ENCODE measurements at places on chromosomes 6 and 20.
A peak's percentile ranks its signal among the peaks of the same experiment; 100 is the strongest.

DNA sequence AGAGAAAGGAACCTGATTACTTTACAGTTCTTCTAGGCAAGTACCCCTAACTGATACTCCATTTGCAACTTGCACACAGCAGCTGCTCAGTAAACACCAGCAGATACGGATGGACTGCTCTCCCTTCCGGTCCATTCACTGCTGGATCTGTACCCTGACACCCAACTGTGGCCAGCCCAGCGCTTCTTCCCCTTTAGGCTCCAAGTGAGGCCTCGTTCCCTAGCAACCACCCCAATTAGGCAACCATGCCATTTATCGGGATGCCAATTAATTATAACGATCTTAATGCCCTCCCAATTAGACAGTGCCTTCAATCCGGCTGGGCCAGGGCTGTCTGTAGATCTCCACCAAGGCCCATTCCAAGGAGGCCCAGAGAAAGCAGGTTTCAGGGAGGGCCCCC is 3.2 kb downstream of the SULF2 start:
- DNase-seq = no peak

GRCh38 chr6:82038631-82039030 is 208.9 kb downstream of the IBTK start:
- no peak for DNase-seq

- no peak for DNase-seq
Measured at GRCh38 chr6:131764350-131764749, 43.5 kb upstream of the ENPP1 start.

GRCh38 chr6:15036690-15037245 is 209.1 kb upstream of the JARID2 start:
- no peak for DNase-seq

- DNase-seq = no peak
Measured at GRCh38 chr20:19750907-19751636, 7.0 kb upstream of the RIN2 start.

DNA sequence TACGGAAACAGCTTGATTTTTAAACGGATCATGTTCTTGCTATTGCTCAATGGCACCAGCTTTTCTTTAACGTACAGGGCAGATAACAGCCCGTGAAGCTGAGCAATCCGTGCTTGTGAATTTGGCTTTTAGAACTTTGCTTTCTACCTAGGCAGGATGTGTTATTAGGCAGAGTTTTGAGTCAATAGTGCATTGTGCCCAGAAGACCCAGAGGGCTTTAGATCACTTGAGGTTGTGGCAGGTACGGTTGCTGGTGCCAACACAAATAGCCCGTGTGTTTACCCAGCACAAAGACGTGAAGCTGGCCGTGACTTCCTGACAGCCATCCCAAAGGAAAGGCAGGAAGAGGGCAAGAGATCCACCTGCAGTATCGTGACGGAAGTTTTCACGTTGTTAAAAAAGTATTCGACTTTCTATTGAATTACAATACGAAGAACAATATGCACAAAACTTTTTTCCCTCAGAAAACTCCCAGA is 117.4 kb upstream of the FRMD1 start:
- DNase-seq = no peak

DNA sequence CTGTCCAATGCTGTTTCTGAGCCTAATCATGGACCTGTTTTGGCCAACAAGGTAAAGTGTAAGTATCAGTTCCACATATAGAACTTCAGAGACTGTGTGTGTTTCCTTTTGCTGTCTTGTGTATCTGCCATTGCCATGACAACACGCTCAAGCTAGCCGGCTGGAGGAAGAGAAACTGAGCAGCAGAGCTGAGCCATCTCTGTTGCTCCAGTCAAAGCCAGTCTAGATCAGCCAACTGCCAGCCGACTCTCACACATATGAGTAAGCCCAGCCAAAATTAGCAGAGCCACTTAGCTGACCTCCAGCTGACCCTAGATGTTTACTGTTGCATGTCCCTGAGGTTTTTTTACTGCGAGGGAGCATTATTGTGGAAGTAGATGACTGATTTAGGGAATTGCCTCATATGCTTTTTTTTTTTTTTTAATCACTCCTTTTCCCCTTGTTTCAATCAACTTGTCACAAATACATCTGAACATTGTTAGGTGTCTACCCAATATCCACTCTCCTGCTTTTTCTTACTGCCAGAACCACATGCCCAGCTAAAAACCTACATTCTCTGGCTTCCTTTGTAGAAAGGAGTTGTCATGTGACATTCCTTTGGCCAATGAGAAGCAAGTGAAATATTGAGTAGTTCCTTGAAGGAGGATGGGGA is 304.3 kb upstream of the SUPT3H start:
- DNase-seq = peak; percentile 99

GRCh38 chr6:33620158-33620855 is 815 bp upstream of the ITPR3 start:
- peak; percentile 56 for DNase-seq

- DNase-seq = no peak
Measured at GRCh38 chr6:113674075-113674474, 183.1 kb upstream of the MARCKS start.

DNA sequence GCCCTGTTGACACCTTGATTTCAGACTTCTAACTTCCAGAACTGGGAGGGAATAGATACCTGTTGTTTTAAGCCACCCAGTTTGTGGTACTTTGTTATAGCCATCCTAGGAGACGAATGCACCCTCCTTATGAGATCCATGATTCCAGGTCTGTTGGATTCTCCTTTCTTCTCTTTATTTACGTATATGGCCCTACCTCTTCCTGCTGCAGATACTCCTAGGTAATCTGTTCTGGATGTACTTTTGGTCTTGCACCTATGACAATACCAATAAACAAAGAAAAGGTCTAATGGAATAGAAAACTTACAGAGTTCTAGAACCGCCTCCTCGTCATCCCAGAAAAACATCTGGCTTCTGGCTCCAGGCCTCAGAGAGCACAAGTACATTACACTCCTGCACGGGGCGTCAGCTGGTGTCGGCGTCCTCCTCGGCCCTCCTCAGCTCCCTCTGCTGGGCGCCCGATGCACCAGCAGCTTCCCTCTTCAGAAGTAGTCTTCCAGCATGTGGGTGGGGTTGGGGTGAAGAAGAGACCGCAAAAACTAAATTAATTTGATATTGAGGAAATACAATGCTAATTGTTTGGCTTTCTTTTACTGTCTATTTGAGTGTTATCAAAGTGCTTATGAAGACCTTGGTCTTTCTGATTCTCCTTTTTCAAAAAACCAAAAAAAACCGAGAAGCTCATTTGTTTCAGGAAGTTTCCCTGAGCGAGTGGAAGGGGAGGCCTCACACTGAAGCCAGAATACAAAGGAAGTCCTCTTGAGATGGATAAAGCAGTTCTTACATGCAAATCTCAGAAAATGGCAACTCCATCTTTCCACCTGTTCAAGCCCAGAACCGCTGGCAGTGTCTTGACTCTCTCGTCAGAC is 9.7 kb upstream of the ATXN1 start:
- peak; percentile 80 for DNase-seq

- DNase-seq = no peak
Measured at GRCh38 chr6:106546261-106546690, 83.0 kb downstream of the RTN4IP1 start.

DNA sequence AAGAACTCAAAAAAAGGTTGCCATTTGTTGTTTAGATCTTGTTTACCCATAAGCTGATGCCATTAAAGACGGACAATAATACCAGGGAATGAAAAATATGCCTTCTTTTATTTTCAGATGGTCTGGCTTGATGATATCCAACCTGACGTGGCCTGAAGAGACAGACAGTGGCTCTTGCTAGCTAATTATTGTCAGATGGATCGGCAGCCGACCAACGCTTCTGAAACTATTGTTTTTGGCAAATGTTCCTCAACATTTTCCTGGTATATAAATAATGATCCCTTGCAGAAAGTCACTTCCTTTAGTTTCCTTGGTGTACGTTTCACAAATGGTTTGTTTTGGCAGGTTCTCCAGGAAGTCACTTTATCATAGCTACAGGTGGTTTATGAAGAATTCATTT is 290.9 kb upstream of the TSHZ2 start:
- no peak for DNase-seq

DNA sequence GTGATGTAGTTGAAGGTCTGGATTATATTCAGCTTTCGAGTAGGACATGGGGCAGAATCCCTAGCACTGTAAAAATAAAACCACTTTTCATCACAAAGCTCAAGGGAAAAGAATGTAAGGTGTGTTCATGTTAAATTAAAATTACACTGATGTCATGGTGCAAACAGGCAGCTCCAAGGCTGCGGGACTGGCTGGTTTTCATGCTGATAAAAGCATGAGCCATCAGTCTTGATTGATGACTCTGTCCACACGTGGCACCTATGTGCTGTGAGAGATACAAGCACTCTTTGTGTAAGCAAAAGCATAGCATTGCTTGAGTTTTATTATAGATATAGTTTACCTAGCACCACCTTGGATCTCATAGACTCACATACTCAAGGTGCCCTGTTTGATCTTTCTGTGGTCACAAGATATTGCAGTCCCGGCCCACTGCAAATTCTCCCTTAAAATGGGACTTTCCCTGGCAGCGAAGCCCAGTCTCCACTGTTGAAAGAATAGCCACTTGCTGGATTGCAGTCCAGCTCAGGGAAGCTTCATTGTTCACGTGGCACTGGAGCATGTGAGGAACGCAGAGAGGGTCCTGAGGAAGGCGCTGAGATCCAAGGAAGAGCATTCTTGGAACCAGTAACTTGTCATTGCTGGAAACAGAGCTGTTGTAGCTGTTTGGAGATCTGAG is 90.6 kb downstream of the TIAM2 start:
- no peak for DNase-seq

DNA sequence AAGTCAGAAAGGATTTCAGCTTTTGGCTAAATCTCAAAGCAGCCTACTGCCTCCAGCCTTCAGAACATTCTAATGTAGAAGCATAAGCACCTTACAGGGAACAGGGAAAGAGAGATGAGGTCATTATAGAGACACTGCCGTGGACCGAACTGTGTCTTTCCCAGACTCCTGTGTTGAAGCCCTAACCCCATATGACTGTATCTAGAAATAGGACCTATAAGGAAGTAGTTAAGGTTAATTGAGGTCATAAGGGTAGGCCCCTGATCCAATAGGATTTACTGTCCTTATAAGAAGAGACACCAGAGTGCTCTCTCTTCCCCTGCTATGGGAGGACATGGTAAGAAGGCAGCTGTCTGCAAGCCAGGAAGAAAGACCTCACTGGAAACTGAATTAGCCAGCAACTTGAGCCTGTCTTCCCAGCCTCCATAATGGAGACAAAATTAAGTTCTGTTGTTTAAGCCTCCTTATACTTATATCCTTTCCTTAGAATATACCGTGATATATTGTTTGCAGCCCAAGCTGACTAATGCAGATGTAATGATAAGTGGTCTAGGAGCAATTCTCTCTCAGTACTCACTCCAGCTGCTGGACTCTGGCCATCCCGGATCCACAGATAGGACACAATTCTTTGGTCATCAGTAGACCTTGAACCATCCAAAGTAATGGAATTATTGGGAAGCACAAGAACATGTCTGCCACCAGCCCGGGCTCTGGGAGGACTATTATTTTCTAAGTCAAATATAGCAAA is 71.4 kb downstream of the ALDH5A1 start:
- DNase-seq = no peak

DNA sequence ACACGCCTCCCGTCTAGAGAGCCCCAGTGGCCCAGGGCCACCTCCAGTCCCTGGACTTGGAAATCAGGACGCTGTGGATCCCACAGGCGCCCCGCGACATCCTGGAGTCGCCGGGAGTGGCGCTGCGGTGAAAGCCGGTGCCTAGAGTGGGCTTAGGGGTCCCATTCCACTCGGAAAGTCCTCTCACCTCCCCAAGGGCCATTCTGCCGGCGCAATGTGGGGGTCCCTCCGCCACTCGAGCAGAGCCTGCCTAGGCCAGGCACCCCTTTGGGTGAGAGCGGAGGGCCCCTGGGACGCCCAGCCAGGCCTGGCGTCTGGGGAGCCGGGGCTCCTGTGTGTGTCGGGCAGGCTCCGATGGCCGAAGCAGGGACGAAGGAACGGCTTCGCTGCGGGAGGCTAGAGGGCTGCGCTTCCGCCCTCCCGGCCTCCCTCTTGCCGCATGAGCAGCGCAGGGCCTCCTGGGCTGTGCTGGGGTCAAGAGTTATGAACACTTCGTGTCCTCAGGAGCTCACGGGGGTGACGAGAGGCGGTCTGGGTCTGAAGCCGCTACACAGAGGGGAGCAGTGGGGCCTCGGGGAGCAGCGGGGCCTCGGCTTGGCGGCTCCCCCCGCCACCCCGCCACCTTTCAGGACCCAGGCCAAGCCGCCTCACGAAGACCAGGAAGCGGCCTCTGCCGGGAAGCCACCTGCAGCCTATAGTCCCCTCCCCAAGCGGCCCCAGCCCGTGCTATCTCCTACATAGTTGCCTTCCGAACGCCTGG is 13.6 kb downstream of the POU3F2 start:
- no peak for DNase-seq

- DNase-seq = no peak
Measured at GRCh38 chr20:5168651-5169396, 42.0 kb downstream of the CDS2 start.

GRCh38 chr6:37082390-37083130 is 77.1 kb downstream of the FGD2 start:
- no peak for DNase-seq

- no peak for DNase-seq
Measured at GRCh38 chr20:1528811-1529210, 28.7 kb downstream of the SIRPD start.

- DNase-seq = peak; percentile 40
Measured at GRCh38 chr6:29011276-29011734, 6.2 kb upstream of the ZNF311 start.

GRCh38 chr6:18055098-18055497 is 67.4 kb downstream of the NHLRC1 start:
- DNase-seq = no peak

- DNase-seq = no peak
Measured at GRCh38 chr6:33989016-33989854, 156.7 kb downstream of the GRM4 start.

DNA sequence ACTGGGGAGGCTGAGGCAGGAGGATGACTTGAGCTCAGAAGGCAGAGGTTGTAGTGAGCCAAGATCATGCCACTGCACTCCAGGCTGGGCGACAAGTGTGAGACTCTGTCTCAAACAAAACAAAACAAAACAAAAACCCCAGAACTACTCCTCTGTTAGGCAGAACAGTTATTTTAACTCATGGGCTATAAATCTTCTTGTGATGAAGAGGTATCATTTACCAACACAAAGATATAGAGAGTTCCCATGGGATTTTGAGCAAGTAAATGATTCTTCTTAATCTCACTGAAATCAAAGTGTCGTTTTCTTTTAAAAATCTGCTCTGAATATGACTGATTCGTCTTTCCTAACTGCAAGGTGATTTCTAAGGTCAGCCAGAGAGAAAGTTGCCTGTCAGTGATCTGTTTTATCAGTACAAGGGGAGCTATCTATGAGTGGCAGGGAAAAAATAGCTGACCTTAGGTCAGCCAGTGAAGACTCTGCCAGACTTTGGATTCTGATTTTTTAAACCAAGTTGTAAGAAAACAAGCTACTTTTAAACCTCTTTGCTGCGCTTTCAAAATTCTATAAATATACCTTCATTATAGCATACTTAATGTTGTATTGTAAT is 3.8 kb upstream of the DSP start:
- DNase-seq = no peak

- DNase-seq = no peak
Measured at GRCh38 chr6:75643173-75643572, 41.5 kb downstream of the SENP6 start.

GRCh38 chr6:151325075-151326050 is 66.0 kb downstream of the ZBTB2 start:
- DNase-seq = peak; percentile 15

Measured in GM12865 (cell line).